ENCODE measurements at places on chromosomes 13 and 19. TPM values are rescaled to one million over a fixed set of nuclear protein-coding genes. Genes with fewer than 3 reads are reported as not detected.

DNA sequence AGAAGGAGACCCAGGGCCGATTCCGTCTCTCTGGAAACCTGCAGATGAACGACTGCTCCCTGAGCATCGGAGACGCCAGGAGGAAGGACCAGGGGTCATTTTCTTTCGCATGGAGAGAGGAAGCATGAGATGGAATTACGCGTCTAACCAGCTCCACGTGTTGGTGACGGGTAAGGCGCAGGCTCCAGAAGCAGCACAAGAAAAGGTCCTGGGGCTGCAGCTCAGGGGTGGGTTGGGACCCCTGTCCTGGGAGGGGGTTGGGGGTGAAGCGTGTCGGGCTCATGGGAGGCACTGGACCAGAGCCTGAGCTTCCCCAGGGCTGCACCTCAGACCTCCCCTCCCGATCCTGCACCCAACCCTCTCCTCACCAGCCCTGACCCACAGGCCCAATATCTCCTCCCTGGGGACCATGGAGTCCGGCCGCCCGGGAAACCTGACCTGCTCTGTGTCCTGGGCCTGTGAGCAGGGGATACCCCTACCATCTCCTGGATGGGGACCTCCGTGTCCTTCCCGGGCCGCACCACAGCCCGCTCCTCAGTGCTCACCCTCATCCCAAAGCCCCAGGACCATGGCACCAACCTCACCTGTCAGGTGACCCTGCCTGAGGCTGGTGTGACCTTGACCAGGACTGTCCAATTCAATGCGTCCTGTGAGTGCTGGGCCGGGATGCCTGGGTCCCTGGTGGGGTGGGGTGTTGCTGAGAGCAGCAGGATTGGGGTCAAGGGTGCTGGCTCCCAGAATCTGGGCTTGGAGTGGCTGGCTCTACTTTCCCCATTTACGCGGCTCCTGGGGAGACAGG is 39.6 kb upstream of the CD33 start:
- peaks cover 4% of the 10 kb centered on the region for H3K27me3 ChIP-seq
- DNase-seq, result no peak
- no peaks in the 10 kb centered on the region for H3K4me1 ChIP-seq
- H3K27ac ChIP-seq, result no peak overlapping the region
- no peaks in the 10 kb centered on the region for H3K36me3 ChIP-seq
- no peak overlapping the region for H3K4me3 ChIP-seq

GRCh38 chr13:59259165-59260000 is 904.3 kb downstream of the DIAPH3 start:
- peaks cover 10% of the 10 kb centered on the region for H3K4me1 ChIP-seq
- no peaks in the 10 kb centered on the region for H3K27me3 ChIP-seq
- H3K36me3 ChIP-seq, result no peaks in the 10 kb centered on the region
- DNase-seq, result no peak

GRCh38 chr19:49437231-49437630 is 4.1 kb downstream of the SLC17A7 start:
- no peak for DNase-seq
- no peak overlapping the region for H3K4me3 ChIP-seq
- no peaks in the 10 kb centered on the region for H3K36me3 ChIP-seq
- H3K4me1 ChIP-seq, result peaks cover 9% of the 10 kb centered on the region
- H3K27ac ChIP-seq, result no peak overlapping the region

Gene ANGPTL4
- 1.7 TPM for total RNA-seq

DNA sequence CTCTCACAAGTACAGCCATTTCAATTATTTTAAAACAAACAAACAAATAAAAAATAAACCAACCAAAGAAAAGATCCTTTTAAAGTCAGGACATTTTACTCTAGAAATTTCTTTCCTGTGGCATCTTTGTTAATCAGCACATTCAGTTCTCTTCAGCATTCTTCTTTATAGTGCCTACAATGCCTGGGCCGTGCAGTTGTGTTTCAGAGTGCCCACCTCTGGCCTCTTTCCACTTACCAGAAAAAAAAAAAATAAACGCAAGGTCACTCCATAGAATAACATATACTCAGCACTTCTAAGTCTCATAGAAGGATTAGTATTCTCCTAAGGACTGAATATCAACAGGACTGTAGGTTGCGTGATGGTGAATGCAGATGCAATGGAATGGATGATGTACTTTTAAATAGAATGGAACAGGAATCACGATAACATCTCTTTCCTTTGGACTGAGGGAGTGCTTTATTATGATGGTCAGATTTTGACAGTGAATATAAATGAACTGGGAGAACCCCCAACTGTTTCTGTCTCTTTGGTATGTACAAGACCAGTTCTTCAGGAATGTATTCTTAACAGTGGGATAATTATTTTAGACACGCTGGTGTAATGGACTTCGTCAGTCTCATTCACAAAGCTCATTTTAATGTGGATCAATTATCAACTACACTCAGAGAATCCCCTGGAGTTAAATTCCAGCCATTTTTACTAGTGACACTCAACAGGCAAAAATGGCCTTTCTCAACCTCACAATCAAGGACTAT is 125.0 kb upstream of the NBEA start:
- no peaks in the 10 kb centered on the region for H3K4me1 ChIP-seq
- H3K36me3 ChIP-seq, result no peaks in the 10 kb centered on the region
- H3K27ac ChIP-seq, result no peak overlapping the region
- peak; percentile 7 for DNase-seq
- no peaks in the 10 kb centered on the region for H3K27me3 ChIP-seq
- no peak overlapping the region for H3K4me3 ChIP-seq

GRCh38 chr19:41144403-41144802 is 30.2 kb downstream of the CYP2F1 start:
- H3K4me3 ChIP-seq, result no peak overlapping the region
- H3K4me1 ChIP-seq, result no peaks in the 10 kb centered on the region
- no peaks in the 10 kb centered on the region for H3K36me3 ChIP-seq
- peaks cover 8% of the 10 kb centered on the region for H3K27me3 ChIP-seq
- DNase-seq, result peak; percentile 83

- H3K4me3 ChIP-seq, result no peak overlapping the region
- no peaks in the 10 kb centered on the region for H3K4me1 ChIP-seq
- no peak for DNase-seq
- H3K36me3 ChIP-seq, result no peaks in the 10 kb centered on the region
- H3K27ac ChIP-seq, result no peak overlapping the region
Observed at GRCh38 chr19:4288091-4288777, 9.2 kb downstream of the SHD start.

DNA sequence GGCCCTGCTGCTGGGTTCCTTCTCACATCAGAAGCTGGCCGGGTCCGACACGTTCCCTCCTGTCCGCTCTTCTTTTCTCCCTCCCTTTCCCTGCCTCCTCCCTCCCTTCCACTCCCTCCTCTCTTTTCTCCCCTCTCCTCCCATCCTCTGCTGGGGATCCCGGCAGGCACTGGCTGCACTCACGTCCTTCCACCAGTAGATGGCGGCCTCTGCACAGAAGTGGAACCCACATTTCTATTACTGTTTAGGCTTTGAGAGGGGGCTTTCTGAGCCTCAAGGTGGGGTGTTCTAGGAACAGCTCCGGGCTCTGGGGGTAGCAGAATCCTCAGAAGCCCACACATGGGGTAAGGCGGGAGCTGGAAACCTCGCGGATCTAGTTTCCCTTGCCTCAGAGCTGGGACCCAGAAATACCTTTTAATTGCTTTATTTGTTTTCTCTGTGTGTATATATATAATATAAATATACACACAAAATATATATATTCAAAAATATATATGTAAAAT is 294.2 kb downstream of the ZNF536 start:
- no peak overlapping the region for H3K4me3 ChIP-seq
- peak; percentile 72 for DNase-seq
- H3K36me3 ChIP-seq, result no peaks in the 10 kb centered on the region
- no peaks in the 10 kb centered on the region for H3K27me3 ChIP-seq
- H3K27ac ChIP-seq, result no peak overlapping the region

DNA sequence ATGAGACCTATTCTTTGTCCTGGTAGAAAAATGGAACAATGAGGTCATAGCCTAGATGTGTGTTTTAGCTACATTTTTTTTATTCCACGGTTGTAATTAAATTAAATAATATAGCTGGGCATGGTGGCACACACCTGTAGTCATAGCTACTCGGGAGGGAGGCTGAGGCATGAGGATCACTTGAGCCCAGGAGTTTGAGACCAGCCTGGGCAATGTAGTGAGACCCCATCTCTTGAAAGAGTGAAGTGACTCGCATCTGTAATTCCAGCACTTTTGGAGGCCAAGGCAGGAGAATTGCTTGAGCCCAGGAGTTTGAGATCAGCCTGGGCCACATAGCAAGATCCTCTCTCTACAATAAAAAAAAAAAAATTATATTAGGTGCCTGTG is 11.7 kb upstream of the CBLC start:
- H3K4me3 ChIP-seq, result no peak overlapping the region
- no peak overlapping the region for H3K27ac ChIP-seq
- DNase-seq, result no peak
- no peaks in the 10 kb centered on the region for H3K4me1 ChIP-seq
- no peaks in the 10 kb centered on the region for H3K27me3 ChIP-seq

DNA sequence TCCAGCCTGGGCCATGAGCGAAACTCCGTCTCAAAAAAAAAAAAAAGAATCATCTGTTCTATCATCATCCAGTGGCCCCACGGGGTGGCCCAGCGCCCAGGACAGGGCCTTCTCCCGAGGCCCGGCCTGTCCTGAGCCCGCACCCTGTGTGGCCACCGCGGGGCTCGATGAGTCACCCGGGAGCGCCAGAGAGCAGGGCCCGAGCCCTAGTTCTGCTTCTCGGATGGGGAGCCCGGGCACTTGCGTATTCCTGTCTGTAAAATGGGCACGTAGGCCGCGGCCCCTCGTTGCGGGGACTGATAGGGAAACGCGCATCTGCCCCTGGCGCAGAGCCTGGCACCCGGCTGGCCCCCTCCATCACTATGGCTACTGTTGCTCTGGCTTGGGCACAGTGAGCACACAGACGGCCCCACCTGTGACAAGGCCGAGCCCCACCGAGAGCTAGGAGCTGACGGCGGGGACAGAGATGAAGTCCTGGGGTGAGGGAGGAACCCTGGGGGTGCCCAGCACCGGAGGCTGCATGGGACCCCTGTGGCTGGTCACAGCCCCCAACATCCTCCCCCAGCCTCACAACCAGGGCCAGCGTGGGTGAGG is 21.3 kb upstream of the UQCR11 start:
- no peaks in the 10 kb centered on the region for H3K27me3 ChIP-seq
- DNase-seq, result no peak
- peaks cover 65% of the 10 kb centered on the region for H3K36me3 ChIP-seq
- H3K4me1 ChIP-seq, result no peaks in the 10 kb centered on the region

DNA sequence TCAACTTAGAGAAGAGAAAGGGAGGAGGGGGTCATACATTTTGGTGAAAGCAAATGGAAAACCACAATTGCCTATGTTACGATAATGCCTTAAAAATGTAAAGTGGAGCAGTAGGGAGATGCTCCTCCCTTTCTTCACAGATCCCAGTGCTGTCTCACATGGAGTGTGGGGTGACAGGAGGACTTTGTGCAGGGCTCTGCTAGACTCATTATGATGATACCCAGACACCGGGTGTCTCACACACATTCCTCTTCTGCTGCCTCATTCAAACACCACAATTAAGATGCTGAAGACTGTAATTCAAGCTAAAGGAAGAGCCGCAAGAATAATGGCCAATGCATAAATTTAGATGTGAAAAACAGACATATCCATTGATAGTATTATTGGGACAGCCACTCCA is 150.6 kb downstream of the LHFPL6 start:
- DNase-seq, result peak; percentile 64
- H3K4me3 ChIP-seq, result no peak overlapping the region
- H3K4me1 ChIP-seq, result peaks cover 84% of the 10 kb centered on the region
- no peaks in the 10 kb centered on the region for H3K27me3 ChIP-seq
- H3K36me3 ChIP-seq, result no peaks in the 10 kb centered on the region

DNA sequence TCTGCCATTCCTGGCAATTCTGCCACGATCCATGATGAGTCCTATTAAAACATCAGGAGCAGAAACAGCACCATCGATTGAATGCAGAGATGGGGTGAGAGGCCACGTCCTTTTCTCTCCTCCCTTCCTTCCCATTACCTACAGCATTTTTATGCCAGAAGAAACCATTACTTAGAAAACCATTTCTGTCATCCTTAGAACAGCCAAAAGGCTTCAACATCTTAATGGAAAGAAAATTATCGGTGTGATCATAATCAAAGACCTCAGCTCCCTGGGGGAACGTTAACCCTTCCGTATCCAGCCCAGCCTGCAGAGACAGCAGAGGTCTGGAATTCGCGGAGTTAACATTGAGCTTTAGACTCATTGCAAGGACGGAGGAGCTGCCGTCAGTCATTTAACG is 56.0 kb upstream of the SIAH3 start:
- no peaks in the 10 kb centered on the region for H3K4me1 ChIP-seq
- no peak for DNase-seq
- H3K27me3 ChIP-seq, result no peaks in the 10 kb centered on the region
- no peaks in the 10 kb centered on the region for H3K36me3 ChIP-seq
- no peak overlapping the region for H3K27ac ChIP-seq

- no peaks in the 10 kb centered on the region for H3K36me3 ChIP-seq
- H3K27me3 ChIP-seq, result no peaks in the 10 kb centered on the region
- H3K4me3 ChIP-seq, result peak overlapping the region; percentile 74
- H3K4me1 ChIP-seq, result no peaks in the 10 kb centered on the region
- no peak for DNase-seq
- no peak overlapping the region for H3K27ac ChIP-seq
Observed at GRCh38 chr19:37718304-37718703, 1.3 kb downstream of the ZNF607 start.

Gene ZNF460
- 58.4 TPM for total RNA-seq

Gene APC2
- total RNA-seq, result 1.3 TPM

DNA sequence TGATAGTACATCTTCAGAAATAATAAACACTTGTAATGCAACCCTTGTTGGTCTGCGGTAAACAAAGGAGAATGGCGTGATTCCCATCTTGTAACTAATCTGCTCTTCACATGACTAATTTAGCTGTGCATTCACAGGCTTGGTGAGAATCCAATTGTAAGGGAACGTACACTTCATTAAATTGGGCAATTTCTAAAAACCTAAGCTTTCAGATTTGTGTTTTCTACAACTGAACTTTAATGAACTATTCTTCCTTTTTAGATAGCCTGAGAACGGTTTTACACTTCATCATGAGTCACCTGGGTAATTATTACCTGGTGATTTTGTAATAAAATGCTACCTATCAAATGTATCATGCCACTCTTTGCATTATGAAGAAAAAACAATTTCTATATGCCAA is 306.9 kb downstream of the KLF5 start:
- H3K27me3 ChIP-seq, result no peaks in the 10 kb centered on the region
- no peak for DNase-seq
- no peak overlapping the region for H3K4me3 ChIP-seq
- no peaks in the 10 kb centered on the region for H3K4me1 ChIP-seq
- no peaks in the 10 kb centered on the region for H3K36me3 ChIP-seq
- no peak overlapping the region for H3K27ac ChIP-seq

DNA sequence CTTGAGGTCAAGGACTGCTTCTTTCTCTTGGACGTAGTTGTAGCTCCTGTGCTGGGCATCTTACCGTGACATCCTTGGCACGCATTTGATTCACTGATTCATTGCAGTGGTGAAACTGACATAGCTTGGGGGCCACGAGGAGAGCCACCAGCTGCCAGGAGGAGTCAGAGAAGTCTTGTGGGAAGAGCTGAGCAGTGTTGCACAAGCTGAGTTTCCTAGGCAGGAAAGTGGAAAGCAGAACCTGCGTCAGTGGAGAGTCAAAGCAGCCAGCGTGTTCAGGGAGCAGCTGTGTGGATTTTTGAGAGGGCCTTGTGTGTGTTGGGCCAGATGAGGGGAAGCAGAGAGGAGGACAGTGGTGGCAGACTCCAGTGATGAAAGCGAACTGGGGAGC is 5.3 kb upstream of the GPR183 start:
- H3K27me3 ChIP-seq, result no peaks in the 10 kb centered on the region
- DNase-seq, result no peak
- no peaks in the 10 kb centered on the region for H3K4me1 ChIP-seq
